ENCODE measurements at places on chromosomes 2 and 18. TPM values are rescaled to one million over a fixed set of nuclear protein-coding genes. Genes with fewer than 3 reads are reported as not detected.
A peak's percentile ranks its signal among the peaks of the same experiment; 100 is the strongest.

DNA sequence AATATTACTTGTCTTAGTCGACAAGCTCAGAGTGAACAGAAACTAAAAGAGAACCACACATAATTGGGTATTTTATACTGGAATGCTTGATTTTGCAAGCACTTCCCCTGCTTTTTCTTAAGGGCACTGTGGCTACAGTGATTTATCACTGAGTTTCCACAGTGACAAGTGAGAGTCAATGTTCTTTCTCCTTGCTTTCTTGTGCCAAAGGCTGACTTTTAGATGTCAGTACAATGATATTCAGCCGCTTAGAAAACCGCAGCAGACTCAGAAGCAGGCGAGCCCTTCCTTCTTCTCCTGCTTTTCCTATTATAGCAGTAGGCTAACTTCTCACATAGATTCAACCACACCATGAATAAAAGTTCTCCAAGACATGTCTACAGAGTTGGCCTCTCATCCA lies 1603.6 kb upstream of the NXPH2 start:
- no peak for DNase-seq

DNA sequence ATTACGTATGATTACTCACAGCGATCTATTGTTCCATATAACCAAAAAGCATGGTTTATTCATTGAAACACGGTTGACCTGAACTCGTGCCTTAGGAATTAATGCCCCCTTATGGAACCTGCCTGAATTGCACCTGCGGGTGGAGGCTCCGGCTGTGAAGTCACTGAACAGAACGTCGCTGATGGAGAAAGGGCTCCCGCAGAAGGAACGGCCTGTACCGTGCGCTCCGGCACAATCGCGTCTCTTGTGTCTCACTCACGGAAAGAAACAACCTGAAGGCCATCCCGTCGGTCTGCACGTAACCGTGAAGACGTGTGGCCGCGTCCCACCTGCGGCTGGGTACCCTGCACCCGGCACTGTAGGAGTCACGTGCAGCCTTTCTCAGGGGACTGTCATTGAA lies 133.1 kb downstream of the NFATC1 start:
- peak; percentile 83 for DNase-seq

DNA sequence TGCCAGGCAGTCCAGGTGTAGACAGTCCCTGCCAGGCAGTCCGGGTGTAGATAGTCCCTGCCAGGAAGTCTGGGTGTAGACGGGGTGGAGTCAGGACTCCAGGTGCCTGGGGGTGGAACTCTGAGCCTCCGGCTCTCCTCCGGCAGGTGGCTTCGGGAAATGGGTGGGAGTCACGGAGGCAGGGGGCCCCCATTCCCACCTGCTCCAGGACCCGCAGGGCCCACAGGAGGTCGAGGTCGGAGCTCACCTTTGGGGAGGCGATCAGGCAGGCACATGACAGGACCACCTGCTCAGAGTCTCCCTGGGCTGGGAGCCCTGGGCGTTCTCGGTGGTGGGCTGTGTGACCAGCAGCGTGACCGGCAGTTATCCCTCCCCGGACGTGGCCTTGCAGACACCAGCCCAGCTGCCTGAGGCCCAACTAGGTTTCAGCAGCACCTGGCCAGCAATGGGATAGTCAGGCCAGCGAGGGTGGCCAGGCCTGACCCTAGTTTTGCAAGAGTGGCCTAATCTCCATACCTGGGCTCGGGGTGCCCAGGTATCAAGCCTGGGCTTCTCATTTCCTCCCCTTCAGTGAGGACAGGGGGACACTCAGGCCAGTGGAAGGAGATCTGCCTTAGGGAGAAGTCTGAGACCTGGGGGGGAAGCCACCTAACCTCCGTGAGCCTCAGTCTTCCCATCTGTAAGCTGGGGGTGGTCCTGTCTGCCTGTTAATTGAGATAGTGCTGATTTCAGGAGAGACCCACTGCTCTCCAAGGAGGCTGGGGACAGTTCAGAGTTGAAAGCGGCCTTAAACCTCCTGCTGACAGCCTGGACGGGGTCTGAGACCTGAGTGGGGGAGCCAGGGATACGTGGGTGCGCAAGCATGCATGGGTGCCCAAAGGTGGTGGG lies 13.2 kb downstream of the GPC1 start:
- no peak for DNase-seq

DNA sequence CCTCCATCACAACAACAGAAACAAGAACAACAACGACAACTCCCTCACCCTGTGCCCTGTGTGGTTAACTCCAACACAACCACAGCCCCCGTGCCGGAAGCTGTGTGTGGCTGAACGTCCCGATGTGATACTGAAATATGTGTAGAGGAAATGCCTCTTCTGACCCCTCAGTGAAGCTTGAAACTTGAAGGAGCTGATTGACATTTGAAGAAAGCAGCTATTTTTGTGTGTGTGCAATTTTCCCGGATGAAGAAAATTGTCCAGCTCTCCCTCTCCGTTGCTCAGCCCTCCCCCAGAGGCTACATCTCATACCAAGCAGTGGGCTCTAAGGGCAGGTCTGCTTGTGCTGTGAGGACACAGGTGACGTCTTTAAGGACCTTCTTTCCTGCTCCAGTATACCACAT lies 173.8 kb downstream of the ICOS start:
- no peak for DNase-seq

DNA sequence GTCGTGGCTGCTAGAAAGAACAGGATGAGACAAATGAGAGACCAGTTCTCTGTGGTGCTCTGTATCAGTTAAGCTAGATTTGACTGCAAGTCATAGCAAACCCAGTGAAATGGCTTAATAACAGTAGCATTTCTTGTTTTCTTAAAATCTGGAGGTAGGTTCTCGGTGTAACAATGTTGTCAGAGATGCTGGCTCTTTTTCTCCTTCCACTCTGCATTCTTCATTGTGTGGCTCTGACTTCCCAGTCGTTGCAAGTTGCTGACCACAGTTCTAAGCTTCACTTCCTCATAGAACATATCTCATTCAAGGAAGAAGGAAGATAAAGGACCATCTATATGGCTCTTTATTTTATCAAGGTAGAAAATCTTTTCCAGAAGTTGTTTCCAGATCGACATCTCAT lies 7.9 kb upstream of the CKAP2L start:
- DNase-seq, result no peak

GRCh38 chr2:134727385-134727784 lies 8.6 kb upstream of the TMEM163 start:
- peak; percentile 71 for DNase-seq

DNA sequence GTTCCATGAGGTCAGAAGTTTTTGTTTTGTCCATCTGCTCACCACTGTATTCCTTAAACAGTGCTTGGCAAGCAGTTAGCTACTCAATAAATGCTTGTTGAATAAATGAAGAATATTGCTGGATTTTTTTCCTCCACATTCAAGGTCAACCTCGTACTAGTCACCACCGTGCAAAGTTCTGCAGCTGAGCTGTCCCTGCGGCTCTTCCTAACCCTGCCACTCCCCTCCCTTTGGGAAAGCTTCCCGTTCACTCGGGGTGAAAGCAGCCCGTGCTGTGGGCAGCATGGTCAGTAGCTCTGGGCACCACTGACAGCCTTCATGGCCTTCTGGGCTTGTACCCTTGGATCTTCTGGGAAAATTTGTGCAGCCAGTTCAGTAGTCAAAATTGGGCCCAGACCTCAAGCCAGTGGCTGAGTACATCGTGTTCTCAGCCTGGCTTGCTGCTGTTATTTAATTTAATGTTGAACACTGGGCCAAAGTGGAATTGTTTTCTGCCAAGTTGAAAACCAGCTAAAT lies 469.3 kb upstream of the RAB12 start:
- DNase-seq, result peak; percentile 56

GRCh38 chr2:111918383-111918806 lies 20.0 kb downstream of the MERTK start:
- no peak for DNase-seq

DNA sequence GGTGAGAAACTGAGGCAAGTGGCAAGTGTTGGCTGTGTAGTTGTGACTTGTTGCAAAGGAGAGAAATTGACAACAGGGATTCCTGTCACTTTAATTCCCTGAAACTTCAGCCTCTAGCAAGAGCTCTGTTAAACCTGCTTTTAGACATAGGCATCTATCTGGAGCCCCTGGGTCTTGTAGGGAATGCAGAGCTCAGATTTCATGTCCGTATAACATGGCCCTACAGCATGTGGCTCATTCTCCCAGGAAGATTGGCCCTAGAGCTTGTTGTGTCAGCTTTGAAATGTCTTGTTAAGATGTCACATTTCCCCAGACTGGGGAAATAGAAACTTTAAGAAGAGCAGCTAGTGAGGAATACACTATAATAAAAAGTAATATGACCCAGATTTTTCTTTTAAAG lies 115.8 kb downstream of the POLE4 start:
- DNase-seq, result no peak

DNA sequence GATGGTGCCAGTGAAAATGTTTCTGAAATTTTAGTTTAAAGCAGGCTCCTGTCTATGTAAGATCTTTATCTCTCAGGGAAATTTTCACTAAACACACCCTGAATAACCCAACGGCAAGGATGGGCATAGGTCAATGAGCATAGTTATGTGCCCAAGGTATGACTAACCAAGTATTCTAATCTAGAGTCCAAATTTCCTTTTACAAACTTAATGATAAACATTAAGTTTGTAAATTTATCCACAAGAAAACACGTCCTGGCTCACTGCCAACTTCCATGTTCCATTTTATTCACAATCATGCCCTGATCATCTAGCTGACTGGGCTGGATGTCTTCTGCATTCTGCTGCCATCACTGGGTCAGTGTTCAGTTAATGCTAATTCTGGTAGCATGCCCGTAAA lies 151.2 kb downstream of the SRBD1 start:
- no peak for DNase-seq

DNA sequence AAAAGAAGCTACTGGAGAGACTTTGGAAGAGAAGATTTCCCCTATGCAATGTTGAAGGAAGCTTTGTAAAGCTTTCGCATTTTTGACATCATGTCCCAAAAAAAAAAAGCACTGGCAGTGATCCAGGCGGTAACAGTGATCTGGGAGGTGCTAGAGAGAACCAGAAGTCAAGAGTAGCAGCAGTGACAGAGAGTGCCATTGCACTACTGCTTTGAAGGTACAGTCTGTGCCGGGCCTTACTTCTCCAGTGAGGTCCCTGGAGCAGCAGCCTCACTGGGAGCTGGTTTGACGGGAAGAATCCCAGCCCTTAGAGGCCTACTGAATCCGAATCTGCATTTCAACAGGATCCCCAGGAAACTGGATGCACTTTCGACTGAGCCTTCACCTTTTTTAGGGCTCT lies 50.9 kb upstream of the ATL2 start:
- DNase-seq, result no peak

DNA sequence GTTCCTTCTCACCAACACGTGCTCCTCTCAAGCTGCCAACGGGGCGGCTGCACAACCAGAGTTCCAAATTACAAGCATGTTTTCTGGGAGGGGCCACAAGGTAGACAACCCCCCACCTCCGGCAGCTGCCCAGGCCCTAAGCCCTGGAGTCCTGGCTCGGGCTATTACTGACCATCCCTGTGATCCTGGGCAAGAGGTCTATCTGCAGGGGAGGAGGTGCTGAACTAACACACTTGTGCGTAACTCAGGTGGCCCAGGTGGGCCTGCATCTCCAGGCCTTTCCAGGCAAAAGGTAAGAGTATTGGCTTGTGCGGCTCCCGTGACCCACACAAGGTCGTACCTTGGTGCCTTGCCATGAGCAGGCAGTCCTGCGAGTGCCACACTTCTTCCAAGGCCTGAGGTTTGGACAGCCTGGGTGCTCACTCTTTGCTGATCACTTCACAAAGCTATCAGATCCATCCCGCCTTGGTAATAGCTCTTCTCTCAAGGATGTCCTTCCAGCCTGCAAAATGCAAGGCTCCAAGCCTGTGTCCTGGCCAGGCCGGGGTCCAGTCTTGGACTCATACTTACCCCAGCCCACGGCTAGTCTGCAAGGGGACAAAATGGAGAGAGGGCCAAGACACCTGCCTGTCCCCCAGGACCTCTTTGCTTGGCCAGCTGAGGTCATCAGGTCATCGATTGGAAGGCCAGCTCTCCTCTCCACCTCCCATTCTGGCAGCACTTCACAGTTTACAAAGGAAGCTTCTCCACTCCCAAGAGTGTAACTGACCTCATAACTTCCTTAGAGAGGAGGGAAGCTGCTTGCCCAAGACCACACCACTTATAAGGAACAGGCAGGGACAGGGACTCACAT lies 33.9 kb downstream of the ADRA2B start:
- DNase-seq, result no peak

- DNase-seq, result no peak
Measured at GRCh38 chr2:218679119-218679518, 7.2 kb downstream of the STK36 start.

DNA sequence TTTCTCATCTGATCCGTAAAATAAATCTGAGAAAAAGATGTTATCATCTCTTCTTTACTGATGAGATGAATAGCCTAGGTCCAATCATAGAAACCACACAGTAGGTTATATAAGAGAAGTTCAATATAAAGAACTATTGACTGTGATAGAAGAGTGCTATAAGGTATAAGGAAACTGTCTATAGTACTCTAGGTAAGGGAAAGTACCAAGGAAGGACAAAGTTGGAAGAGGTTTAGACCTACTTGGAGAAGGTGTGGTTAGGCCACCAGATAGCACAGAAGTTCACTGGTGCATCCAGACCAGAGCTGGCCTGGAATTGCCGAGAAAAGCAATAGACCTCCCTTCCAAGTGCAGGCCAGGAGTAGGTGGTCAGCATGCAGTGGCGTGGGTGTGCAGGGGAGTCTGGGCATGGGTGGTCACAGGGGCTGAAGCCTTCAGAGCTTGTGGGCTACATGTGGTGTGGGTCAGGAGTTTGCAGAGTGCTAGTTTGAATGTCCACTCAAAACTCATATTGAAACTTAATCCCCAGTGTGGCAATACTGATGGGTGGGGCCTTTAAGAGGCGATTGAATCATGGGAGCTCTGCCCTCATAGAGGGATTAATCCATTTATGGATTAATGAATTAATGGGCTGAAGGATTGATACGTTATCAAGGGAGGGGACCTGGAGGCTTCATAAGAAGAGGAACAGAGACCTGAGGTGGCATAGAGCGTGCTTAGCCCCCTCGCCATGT lies 86.3 kb downstream of the ALPK2 start:
- DNase-seq, result no peak

Gene GATA6
- polyA plus RNA-seq, result 13.8 TPM

Gene TXNDC2
- polyA plus RNA-seq, result 212 TPM

Gene DIPK1C
- 9.3 TPM for polyA plus RNA-seq

Gene SCN1A
- 0.04 TPM for polyA plus RNA-seq

Gene SPP2
- polyA plus RNA-seq, result not detected

Gene ACTR3
- 180 TPM for polyA plus RNA-seq
